ENCODE measurements at places on chromosomes 5 and 9.

DNA sequence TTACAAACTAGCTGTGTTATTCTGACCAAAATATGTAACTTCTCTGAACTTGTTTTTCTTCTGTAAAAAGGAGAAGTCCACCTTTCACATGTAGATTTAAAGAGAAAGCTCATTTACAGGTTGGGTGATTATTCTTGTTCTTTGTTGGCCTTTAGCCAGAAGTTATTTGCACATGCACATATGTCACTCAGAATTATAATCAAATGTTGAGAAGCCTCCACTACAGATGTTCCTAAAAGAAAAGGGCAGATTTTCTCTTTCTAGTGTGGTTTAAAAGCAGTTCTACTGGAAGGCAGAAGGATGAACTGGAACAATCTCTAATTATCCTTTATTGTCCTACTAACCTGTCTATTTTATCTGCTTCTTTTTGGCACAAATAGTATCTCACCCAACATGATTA is 209.8 kb upstream of the ELAVL2 start:
- DNase-seq: no peak

DNA sequence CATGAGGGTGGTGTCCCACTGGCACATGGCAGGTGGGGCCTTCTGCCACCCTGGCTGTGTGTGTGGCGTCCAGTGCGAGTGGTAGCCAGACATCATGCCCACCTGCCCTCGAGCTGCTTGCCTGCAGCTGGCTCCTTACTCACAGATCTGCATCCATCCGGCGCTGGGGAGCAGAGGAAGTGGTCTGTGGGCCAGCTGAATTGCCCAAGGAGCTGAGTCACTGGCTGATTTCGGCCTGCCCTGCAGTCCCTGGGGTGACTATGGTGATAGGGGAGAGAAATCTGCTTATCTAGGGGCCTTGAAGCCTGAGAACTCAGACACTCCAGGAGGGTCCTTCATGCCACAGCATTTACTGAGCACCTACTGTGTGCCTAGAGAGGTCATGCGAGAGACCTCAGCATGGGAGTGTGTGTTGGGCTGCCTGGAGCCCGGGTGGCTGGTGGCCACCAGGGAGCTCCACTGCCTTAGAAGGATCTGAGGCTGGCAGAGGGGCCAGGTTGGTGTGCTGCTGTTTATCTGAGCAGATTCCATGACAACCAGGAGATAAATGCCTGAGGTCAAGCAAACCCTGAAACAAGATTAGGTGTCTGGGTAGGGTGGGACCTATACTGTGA is 57.1 kb downstream of the SLC22A5 start:
- peak; percentile 29 for DNase-seq

GRCh38 chr9:134205672-134206310 is 41.4 kb upstream of the RNU6ATAC start:
- DNase-seq: no peak

DNA sequence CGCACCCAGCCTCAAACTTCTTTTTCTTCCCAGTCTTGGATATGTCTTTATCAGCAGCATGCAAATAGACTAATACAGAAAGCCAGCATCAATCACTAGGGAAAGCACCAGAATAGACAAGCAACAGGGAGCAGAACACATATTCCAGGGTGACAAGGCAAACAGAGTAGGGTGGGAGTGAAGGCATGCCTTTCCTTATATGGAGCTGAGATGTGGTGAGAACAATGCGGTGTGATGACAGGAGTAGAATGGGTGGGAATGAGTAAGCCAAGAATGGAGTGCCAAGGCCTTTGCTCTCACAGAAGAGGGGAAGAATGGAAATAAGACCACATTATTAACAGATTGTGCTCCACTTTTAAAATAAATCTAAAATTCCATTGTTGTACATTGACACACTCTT is 115.6 kb downstream of the CETN3 start:
- no peak for DNase-seq

DNA sequence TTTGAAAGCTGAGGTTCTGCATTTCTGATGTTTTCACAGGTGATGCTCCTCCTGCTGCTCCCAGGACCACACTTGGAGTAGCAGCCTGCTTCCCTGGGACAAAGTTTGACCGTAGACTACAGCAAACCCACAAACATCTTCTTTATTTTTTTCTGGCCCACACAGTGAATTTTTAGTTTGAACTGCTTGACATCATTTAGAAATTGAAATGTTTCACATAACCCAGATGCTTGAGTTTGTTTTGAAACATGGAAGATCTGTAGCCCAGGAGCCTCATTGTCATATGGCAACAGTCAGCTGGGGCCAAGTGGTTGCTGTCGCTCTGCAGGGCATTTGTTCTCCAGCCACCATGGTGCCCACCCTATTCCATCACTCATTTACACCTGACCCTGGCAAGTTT is 8.4 kb downstream of the SH3TC2 start:
- no peak for DNase-seq

GRCh38 chr5:55141945-55142690 is 17.9 kb upstream of the GPX8 start:
- DNase-seq: no peak

DNA sequence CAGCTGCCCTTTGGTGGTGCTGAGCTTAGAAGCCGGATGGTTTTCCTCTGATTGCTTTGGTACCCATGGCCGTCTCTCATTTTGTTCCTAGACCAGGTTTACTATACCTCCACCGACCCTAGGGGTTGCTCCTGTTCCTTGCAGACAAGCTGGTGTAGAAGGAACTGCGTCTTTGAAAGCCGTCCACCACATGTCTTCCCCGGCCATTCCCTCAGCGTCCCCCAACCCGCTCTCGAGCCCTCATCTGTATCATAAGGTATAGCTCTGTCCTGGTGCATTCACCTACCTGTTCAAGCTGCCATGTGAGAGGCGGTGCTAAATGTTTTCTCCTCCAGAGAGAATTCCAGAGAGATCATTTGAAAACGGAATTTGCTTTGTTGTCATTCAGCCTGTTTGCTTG is 39.5 kb downstream of the TENT4A start:
- no peak for DNase-seq

- no peak for DNase-seq
Observed at GRCh38 chr5:168340487-168340886, 49.0 kb downstream of the WWC1 start.

- DNase-seq: peak; percentile 64
Observed at GRCh38 chr5:112995764-112996618, 19.4 kb downstream of the DCP2 start.

DNA sequence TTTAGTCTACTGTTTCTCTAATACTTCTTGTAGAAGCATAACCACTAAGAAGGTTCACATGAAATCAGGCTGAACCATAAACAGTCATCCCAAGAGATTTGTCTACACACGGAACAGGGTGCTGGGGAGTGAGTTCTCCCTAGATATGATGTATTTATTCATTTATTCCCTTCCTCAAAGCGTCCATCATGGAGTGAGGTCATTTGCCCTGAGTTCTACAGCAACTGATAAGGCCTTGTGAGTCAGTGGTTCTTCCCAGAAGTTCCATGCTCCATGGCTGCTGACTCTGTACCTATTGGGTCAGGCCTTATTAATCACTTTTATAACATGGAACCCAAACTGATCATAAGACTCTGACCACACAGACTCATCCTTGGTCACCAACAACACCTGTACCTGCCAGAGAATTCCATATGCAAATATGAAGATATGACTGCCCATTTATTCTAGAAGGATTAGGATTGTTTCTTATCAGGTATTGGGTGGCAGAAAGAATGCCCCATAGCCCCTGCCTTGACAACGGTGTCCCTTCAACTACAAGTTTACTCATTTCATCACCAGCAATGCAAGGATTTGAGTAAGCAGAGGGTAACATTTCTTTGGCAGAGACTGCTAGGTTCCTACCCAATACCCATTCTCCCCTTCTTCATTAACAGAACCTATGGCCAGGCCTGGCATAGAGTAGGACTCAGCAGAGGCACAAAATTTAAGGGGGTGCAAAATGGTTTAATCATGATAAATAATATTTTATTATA is 118.1 kb downstream of the LHFPL2 start:
- DNase-seq: no peak

GRCh38 chr5:134095887-134096589 is 18.4 kb upstream of the TCF7 start:
- no peak for DNase-seq

GRCh38 chr5:170747851-170748250 is 35.7 kb upstream of the GABRP start:
- DNase-seq: no peak

- DNase-seq: no peak
Observed at GRCh38 chr5:108006791-108007190, 336.1 kb upstream of the EFNA5 start.

DNA sequence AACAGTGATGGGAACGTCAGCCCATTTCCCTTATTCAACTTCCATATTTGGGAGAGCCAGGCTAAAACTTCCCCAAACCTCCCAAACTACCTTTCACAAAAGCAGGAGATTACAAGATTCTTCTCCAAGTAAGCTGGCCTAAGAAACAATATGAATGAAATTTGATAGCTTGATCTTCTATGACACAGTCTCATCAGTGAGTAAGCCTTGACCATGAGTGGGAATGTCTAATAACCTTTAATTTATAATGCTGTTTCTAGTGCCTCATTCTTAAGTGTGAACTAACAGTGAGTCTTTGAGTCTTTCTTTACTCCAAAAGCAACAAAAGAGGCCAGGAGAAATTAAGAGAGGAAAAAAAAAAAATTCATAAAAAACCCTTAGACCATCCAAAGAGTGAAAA is 1379.9 kb downstream of the EFNA5 start:
- DNase-seq: no peak

- DNase-seq: no peak
Observed at GRCh38 chr5:88388476-88389337, 120.1 kb upstream of the TMEM161B start.

GRCh38 chr9:33993104-33993503 is 55.6 kb downstream of the UBAP2 start:
- no peak for DNase-seq

- no peak for DNase-seq
Observed at GRCh38 chr9:129058965-129059795, 21.7 kb upstream of the DOLPP1 start.

DNA sequence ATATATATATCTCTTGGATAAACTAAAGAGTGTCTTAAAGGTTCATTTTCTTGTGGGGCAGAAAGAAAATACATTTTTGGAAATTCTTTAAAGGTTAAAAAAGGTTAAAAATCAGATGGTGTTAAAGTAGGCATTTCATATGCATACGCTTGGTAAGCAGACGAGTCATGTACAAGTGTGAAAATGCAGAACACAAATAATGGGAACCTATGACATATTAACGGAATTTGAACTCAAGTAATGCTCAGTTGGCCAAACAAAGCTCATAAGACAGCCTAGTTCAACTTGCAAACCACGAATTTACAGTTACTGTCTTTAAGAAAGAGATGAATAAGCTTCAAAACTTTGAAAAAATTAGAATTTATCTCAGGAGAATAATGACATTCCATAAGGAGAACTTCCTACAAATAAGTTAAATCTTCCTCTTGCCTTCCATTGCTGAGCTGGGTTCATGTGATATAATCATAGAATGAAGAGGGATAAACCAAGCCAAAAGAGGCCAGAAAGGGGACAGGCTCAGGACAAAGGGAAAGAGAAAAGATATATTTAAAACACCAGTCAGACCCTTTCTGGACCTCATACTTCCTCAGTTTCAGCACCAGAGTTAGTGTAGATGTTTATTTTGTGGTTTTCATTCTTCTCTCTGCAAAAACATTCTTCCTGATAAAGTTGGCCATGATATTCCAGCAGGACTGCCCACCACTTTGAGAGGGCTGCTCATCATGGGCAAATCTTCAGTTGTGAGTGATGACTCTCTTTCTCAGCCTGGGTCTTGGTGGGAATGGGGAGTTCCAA is 256.7 kb upstream of the CD180 start:
- DNase-seq: no peak

DNA sequence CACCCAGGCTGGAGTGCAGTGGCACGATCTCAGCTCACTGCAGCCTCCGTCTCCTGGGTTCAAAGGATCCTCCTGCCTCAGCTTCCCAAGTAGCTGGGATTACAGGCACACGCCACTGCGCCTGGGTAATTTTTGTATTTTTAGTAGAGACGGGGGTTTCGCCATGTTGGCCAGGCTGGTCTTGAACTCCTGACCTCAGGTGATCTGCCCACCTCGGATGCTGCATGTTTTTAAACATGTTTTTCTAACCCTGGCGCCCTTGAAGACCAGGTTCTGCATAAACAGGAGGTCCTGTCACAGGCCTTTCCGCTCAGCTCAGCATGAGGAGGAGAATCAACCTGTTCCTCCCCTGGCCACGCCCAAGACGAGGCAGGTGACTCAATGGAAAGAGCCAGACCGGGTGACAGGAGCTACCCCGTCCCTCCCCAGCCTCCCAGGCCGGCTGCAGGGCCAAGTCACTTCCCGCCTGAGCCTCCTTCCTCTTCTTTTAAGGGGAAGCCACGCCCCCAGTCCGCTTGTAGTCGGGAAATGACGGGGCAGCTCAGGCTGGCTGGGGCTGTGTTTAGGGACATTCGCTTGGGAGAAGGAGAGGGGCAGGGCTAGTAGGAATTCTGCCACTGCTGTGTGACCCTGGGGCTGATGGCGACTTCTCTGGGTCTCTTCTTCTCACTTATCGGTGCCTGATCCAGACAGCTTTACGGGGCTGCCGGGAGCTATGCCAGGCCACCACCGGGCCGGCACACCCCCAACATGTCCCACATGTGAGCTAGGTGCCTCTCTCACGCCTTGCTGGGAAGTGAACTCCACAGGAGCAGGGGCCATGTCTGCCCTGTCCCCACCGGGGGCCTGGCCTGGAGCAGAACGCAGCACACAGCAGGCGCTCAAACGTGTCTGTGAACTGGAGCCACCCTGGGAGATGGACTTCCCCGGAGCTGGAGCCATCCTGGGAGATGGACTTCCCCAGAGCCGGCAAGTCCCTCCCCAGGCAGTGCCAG is 6.1 kb downstream of the NOTCH1 start:
- peak; percentile 82 for DNase-seq

GRCh38 chr5:167778228-167778627 is 513.2 kb upstream of the WWC1 start:
- no peak for DNase-seq

- no peak for DNase-seq
Observed at GRCh38 chr5:42953041-42953440, 87.1 kb downstream of the ANXA2R start.

GRCh38 chr5:16827755-16828154 is 108.3 kb downstream of the MYO10 start:
- no peak for DNase-seq

GRCh38 chr9:126752376-126752775 is 52.5 kb upstream of the ZBTB43 start:
- no peak for DNase-seq

DNA sequence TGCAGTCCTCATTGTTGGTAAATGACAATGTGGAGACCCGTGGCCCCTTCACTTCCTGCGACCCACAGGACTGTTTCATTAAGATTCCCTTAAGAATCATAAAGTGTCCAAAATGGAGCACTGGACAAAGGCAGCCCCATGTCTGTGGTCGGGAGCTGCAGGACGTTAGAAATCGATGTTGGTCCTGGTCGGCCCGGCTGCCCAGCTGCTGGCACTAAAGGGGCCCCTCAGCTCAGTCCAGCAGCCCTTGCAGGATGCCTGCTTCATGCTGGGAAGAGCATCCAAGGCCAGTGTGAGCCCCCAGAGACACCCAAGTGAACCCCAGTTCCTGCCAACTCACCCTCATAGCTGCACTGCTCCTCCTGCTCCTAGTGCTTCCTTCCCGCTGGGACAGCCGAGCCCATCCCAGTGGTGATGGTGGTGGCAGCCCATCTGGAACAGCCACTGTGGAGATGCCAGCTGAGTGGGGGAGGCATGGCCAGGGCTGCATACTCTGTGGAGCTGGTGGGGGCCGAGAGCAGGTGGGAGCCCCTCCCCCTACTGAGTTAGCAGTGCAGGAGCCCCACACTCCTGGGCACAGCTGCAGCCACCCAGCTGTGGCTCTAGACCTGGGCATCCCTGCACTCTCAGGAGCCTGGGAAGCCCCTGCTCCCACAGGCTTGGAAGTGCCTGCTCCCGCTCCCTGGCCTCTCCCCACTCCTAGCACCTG is 168.0 kb upstream of the IRX2 start:
- DNase-seq: no peak
